ENCODE measurements at places on chromosomes 6 and 20.

DNA sequence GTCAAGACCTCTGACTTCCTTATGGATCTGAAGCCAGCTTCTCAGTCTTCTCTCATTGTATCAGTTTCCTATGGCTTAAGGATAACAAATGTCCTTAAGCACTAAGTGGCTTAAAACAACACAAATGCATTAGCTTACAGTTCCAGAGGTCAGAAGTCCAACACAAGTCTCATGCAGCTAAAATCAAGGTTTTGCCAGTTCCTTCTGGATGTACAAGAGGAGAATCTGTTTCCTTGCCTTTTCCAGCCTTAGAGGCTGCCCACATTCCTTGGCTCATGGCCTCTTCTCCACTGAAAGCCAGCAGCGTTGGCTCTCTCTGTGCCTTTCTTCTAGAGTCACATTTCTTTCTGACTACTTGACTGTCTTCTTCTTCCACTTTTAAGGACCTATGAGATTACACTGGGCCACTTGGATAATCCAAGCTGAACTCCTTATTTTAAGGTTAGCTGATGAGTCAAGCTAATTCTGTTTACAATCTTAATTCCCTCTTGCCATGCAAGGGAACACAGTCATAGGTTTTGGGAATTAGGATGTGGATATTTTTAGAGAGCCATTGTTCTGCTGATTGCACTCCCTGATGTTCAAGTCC, 179.0 kb downstream of the BCAS1 start:
- DNase-seq: no peak

DNA sequence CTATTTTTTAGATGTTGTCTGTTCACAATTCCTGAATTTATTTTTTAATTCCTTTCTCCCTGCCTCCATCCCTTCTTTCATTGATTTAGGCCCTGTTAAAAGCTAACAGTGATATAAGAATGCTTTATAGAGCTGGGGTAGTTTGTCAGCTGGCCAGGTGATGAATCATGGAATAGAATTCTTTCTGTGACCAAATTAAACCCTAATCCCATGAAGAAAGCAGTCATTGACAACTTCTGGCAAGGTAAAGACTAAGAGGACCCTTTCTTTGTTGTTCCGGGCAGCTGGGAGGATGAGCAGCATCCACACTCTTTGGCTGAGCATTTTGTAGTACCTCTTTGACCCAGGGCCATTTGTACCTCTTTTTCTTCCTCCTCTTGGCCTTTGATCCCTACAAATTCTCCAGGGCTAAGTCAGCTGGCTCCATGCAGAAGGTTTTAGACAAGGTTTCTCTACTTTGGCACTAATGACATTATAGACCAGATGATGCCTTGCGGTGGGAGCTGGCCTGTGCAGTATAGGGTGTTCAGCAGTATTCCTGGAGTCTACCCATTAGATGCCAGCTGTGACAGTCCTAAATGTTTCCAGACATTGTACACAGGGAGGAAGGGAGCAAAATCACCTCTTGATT, 102.9 kb downstream of the SLX4IP start:
- DNase-seq: no peak

GRCh38 chr6:30097902-30098768, 14.8 kb downstream of the TRIM31 start:
- DNase-seq: no peak

- DNase-seq: no peak
Measured at GRCh38 chr6:97668716-97669115, 385.7 kb upstream of the MMS22L start.

DNA sequence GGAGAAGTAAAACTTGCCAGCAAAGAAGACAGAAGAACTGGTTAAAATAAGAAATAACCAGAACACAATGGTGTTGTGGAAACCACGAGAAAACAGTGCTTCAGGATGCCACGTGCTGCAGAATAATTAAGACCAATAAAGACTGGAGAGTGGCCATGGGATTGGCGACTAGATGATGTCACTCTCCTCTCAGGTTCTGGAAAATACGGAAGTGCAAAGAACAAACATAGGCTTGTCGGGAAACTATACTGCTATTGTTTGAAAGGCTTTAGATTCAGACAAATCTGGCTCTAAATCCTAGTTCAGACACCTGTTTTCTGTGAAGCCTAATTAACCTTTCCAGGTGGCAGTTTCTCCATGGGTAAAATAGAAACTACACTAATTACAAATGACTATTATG, 138.4 kb upstream of the STXBP5 start:
- no peak for DNase-seq

DNA sequence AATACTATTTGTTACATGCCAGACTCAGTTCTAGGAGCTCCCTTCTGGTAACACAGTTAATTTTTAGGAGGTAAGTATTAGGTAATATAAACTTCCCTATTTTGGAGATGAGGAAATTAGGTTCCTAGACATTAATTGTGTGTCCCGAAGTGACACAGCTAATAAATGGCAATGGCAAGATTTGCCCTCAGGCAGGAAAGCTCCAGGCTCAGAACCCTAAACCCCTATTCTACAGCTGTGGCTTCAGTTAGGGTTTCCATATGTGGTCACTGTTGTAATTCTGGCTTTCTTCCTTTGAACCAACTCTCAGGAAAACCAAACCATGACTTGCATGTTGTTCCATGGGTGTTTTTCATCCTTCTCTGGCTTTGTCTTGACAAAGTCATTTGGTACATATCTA, 188.2 kb downstream of the PLCB1 start:
- DNase-seq: no peak

DNA sequence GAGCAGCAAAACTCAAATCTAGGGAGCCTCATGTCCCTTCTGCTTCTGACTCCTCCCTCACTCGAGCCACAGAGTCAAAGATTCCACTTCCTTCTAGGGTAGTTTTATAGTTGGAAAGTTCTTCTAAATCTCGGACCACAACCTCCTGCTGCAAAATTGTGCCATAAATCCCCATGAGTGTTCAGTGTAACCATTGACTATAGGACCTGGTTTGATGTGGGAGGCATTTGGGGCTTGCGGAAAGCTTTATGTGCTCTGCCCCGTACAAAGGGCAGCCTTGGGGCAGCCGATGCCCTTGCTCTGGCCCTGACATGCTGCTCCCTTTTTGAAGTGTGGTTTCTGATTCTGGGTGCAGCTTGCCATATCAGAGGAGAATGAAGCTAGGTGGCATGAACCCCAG, 43.6 kb upstream of the IER3 start:
- no peak for DNase-seq

- DNase-seq: no peak
Measured at GRCh38 chr6:91140449-91140848, 553.6 kb upstream of the MAP3K7 start.

DNA sequence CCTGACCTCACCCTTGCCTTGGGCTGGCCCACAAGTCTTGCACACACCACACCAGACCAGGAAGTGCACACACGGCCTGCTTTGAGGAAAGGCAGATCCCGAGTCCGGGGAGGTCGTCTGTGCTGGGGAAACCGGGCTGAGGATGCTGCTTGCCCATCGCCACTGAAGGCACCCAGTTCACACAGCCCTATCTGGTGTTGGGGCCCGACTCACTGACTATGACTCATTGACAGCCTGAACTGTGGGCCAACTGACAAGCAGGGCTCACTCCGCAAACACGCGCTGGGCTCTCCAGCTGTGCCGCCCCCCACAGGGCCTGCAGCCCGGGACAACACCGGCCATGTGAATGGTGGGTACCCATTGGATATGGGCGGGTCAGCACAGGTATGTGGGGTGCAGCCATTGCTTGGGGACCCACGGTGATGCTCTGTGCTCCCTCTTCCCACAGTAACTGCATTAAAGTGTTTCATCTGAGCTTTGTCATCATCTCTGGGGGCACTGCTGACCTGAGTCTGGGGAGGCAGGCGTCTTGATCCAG, 1.6 kb downstream of the SAMD10 start:
- peak; percentile 48 for DNase-seq

DNA sequence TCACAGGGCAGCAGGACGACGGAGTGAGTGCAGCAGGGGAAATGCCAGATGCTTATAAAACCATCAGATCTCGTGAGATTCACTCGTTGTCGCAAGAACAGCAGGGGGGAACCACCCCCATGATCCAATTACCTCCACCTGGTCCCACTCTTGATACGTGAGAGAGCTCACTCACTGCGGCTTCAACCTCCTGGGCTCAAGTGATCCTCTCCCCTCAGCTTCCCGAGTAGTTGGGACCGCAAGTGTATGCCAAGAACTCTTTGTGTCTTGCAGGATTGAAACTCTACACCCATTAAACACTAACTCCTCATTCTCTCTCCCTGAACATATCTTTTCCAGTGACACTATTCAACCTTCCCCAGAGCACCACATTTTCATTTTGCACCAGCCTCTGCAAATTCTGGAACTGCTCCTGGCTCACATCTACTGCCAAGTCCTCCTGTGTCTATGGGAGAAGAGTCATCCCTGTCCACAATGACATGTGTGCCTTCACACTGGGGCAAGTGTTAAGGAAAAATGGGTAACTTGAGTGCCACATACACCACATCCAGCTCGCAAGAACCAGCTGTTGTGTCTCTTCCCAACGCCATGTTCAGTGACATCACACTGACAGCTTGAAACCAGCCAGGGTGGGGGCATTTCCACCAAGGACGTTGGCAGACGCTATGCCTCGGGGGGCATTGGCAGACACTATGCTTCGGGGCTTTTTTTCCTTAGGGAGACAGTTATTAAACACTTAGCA, 14.7 kb upstream of the TAF4 start:
- no peak for DNase-seq

- no peak for DNase-seq
Measured at GRCh38 chr6:131231103-131231502, 95.8 kb downstream of the AKAP7 start.

All from activated effector memory CD4-positive, alpha-beta T cell treated with Interleukin-2 at 50 U/mL for 16 hours (primary cell).